Thyroid gland (tissue), 4 donors: ENCODE measurements at places on chromosomes 5 and 9.

DNA sequence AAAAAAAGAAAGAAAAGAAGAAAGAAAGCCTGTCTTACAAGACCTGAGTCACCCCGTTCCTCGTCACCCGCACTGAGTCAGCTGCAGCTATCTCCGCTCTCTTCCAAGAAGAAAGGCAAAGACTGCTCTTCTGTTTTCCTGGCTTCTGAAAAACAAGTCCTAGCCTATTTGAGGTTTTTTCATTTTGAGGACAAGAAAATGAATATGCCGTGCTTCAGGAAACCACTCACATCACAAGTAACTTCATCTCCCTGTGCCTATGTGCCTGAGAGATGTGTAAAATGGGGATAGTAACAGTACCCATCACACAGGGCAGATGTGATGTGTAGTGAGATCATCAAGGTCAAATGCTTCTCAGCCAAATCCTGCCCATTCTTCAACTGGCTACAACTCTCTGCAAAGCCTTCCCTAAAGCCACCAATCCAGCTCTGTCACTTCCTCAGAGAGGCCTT is 78.4 kb downstream of the GLDC start:
- no peaks in the 10 kb centered on the region for H3K27me3 ChIP-seq
- no peak overlapping the region for H3K4me3 ChIP-seq
- no peaks in the 10 kb centered on the region for H3K4me1 ChIP-seq
- H3K27ac ChIP-seq = no peak overlapping the region

- H3K4me3 ChIP-seq = no peak overlapping the region
- DNase-seq = no peak
- no peaks in the 10 kb centered on the region for H3K4me1 ChIP-seq
- no peaks in the 10 kb centered on the region for H3K27me3 ChIP-seq
- no peak overlapping the region for H3K27ac ChIP-seq
Measured at GRCh38 chr5:871596-872298, 20.9 kb downstream of the BRD9 start.

GRCh38 chr5:139634028-139634325 is 14.2 kb upstream of the CXXC5 start:
- H3K27me3 ChIP-seq = no peaks in the 10 kb centered on the region
- H3K36me3 ChIP-seq = no peaks in the 10 kb centered on the region
- H3K4me3 ChIP-seq = no peak overlapping the region
- no peak overlapping the region for H3K27ac ChIP-seq
- peaks cover 43% of the 10 kb centered on the region for H3K4me1 ChIP-seq

DNA sequence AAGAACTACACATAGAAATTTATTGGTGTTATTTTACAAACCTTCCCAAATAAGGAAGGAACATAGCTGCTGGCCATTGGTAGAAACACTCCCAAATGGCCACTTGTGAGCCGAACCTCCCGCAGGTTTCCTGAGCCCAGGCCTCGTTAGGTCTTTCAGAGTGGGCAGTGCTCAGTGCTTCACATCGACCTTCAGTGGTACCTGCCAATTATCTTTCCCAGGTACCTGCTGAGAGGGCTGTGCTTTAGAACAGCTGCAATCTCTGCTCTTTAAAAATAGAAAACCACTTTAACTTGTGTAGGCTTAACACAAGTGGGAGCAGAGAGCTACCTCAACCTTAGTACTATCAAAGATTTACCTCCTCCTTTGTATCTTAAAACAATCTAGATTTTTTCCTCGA is 334.1 kb downstream of the RFX3 start:
- no peak for DNase-seq
- H3K4me1 ChIP-seq = no peaks in the 10 kb centered on the region
- no peaks in the 10 kb centered on the region for H3K36me3 ChIP-seq
- no peak overlapping the region for H3K4me3 ChIP-seq
- H3K27ac ChIP-seq = no peak overlapping the region

DNA sequence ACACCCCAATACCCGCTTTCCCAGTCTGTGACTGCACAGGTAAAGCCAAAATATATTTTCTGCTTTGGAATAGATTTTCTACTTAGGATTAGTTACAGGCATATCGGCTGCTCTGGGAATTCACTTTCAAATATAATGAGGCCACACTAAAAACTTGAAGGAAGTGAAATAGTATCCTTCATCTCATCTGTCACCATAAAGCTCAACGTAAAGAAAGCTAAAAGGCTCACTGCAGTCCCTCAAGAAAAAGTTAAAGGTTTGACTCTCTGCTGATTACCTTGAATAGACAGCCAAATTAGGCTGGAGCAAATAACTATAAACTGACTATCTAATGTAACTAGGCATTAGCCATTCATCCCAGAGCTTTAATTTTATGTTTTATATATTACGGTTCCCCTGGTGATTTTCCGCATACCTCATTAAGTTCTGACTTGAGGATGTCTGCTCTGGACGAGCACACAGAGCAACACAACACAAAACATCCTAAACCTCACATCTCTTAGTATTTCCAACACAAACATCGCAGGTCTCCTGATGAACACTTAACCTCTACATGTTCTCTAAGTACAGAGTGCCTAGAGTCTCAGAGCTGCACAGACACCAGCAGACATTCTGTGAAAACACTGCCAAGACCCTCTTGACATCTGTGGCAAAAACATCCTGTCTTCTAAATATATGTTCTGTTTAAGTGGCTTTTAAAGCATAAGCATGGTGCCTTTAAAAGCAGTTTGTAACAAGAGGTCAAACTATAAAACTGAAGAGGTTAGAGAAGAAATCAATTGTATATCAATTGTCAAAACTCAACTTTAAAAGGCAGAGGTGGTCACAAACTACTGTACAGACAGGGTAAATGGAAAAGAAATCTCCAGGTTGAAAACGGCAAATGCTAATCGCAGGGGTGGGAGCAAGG is 35.4 kb downstream of the ELAVL2 start:
- no peak overlapping the region for H3K4me3 ChIP-seq
- H3K27me3 ChIP-seq = no peaks in the 10 kb centered on the region
- no peaks in the 10 kb centered on the region for H3K4me1 ChIP-seq
- DNase-seq = no peak
- H3K36me3 ChIP-seq = no peaks in the 10 kb centered on the region

- no peak overlapping the region for H3K4me3 ChIP-seq
- no peak for DNase-seq
- H3K4me1 ChIP-seq = no peaks in the 10 kb centered on the region
- H3K36me3 ChIP-seq = no peaks in the 10 kb centered on the region
Measured at GRCh38 chr9:79028101-79028500, 543.7 kb upstream of the TLE4 start.

GRCh38 chr5:132073231-132074013 is at the start of gene CSF2:
Gene CSF2 (plus strand): TSS chr5:132073789. CDS start chr5:132073824, 35 bp downstream.
- H3K4me3 ChIP-seq = no peak within 1 kb of the TSS
- no peak for DNase-seq
- H3K27ac ChIP-seq = no peak within 1 kb of the TSS
- no peaks in the 10 kb centered on the region for H3K27me3 ChIP-seq
- no peaks in the 10 kb centered on the region for H3K36me3 ChIP-seq
- H3K4me1 ChIP-seq = no peaks in the 10 kb centered on the region

- peaks cover 20% of the 10 kb centered on the region for H3K4me1 ChIP-seq
- no peak overlapping the region for H3K27ac ChIP-seq
- H3K4me3 ChIP-seq = no peak overlapping the region
Measured at GRCh38 chr9:135602789-135603481, 36.4 kb downstream of the GLT6D1 start.

DNA sequence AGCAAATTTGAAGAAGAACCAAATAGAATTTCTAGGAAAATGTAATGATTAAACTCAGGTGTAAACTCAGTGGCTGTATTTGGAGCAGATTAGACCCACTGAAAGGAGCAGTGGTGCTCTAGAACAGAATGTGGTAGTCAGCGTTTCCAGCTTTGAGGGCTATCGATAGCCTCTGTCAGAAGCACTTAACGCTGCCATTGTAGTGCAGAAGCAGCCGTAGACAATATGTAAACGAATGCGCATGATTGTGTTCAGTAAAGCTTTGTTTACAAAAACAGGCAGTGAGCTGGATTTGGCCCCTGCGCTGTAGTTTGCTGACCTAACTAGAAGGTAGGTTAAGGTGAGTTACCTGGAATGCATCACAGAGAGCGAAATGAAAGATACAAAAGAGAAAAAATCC is 72.0 kb downstream of the FAM78A start:
- peaks cover 14% of the 10 kb centered on the region for H3K36me3 ChIP-seq
- no peaks in the 10 kb centered on the region for H3K27me3 ChIP-seq
- no peak overlapping the region for H3K4me3 ChIP-seq
- H3K27ac ChIP-seq = no peak overlapping the region
- H3K4me1 ChIP-seq = no peaks in the 10 kb centered on the region
- no peak for DNase-seq

GRCh38 chr5:69530561-69531405 is 29.2 kb upstream of the GTF2H2C start:
- H3K4me3 ChIP-seq = no peak overlapping the region
- no peaks in the 10 kb centered on the region for H3K27me3 ChIP-seq
- H3K36me3 ChIP-seq = no peaks in the 10 kb centered on the region
- peak; percentile 41 for DNase-seq

- H3K4me3 ChIP-seq = no peak overlapping the region
- DNase-seq = no peak
- H3K36me3 ChIP-seq = no peaks in the 10 kb centered on the region
- no peaks in the 10 kb centered on the region for H3K27me3 ChIP-seq
Measured at GRCh38 chr9:85401998-85402397, 339.8 kb downstream of the AGTPBP1 start.

DNA sequence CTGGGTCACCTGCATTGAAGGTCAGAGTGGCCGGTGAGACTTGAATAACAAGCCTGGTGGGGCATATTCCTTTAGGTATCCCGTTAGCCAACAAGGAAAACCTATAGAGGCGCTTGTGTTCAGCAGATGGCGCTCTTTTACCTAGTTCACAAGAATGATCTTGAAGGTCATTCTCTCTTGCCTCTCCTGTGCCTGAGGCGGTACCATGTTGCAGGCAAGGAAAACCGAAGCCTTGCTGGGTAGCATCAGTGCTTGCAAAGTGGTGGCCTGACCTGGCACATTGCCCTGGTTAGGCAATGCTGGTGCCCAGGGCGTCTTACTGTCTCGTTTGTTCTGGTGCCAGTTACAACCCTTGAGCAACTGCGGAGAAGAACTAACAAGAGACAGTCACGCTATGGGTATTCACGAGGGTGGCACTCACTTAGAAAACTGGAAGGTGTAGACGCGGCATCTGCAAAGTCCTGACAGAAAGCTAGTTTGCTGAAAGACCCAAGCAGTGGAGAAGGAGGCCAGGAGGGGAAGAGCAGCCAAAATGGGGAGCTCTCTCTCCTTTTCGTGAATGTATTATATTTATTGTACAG is 56.7 kb downstream of the AOPEP start:
- DNase-seq = peak; percentile 97
- peak overlapping the region; percentile 35 for H3K27ac ChIP-seq
- H3K27me3 ChIP-seq = no peaks in the 10 kb centered on the region
- no peak overlapping the region for H3K4me3 ChIP-seq

- DNase-seq = no peak
- peaks cover 33% of the 10 kb centered on the region for H3K4me1 ChIP-seq
- H3K4me3 ChIP-seq = peak overlapping the region; percentile 42
- peak overlapping the region; percentile 74 for H3K27ac ChIP-seq
- no peaks in the 10 kb centered on the region for H3K27me3 ChIP-seq
Measured at GRCh38 chr5:132369007-132369473, 470 bp upstream of the SLC22A5 start.

- no peaks in the 10 kb centered on the region for H3K27me3 ChIP-seq
- no peaks in the 10 kb centered on the region for H3K4me1 ChIP-seq
- no peaks in the 10 kb centered on the region for H3K36me3 ChIP-seq
- no peak overlapping the region for H3K27ac ChIP-seq
Measured at GRCh38 chr5:172598251-172599203, 42.5 kb upstream of the NEURL1B start.

- H3K36me3 ChIP-seq = no peaks in the 10 kb centered on the region
- no peaks in the 10 kb centered on the region for H3K4me1 ChIP-seq
- no peaks in the 10 kb centered on the region for H3K27me3 ChIP-seq
Measured at GRCh38 chr5:55856516-55857246, 5.5 kb downstream of the IL31RA start.

- H3K36me3 ChIP-seq = peaks cover 15% of the 10 kb centered on the region
- no peak overlapping the region for H3K4me3 ChIP-seq
- DNase-seq = no peak
Measured at GRCh38 chr5:14406554-14406849, 175.1 kb upstream of the OTULINL start.

DNA sequence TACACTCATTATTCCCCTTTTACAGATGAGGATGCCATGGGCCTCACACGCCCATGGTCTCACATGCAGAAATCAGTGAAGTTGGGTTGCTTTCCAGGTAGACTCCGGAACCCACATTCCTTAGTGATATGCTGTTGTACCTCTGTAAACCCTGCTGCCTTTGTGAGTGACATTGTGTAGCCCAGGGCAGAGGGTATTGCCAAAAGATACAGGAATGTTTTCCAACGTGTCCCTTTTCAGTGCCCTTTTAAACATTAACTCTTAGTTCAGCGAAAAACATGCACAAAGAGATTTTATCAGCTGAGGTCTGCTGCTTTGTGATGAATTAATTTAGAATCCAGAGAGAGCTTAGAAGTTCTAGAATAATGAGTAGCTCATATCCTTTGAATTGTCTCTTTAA is 38.3 kb upstream of the TRMT10B start:
- H3K27ac ChIP-seq = no peak overlapping the region
- no peaks in the 10 kb centered on the region for H3K4me1 ChIP-seq
- H3K4me3 ChIP-seq = no peak overlapping the region
- no peaks in the 10 kb centered on the region for H3K36me3 ChIP-seq
- H3K27me3 ChIP-seq = no peaks in the 10 kb centered on the region
- no peak for DNase-seq

DNA sequence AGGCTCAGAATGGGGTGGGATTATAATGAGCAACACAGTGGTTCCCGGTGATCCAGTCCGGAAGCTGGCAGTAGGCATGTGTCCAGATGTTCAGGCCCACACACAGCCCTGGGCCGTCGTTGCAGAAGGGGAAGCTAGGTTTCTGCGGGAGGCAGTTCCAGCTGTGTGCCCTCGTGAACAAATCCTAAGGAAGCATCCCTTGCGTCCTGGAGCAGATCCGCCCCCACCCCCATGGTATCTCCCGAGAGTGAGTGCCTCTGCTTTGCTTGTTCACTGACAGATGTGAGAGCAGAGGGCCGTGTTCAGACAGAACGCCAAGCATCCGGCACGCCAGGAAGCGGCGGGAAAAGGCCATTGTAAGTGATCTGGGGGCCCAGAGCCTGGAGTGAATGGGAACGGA is 104.8 kb downstream of the PDE6A start:
- no peak overlapping the region for H3K4me3 ChIP-seq
- H3K36me3 ChIP-seq = no peaks in the 10 kb centered on the region
- H3K4me1 ChIP-seq = no peaks in the 10 kb centered on the region
- no peak for DNase-seq
- H3K27ac ChIP-seq = no peak overlapping the region
